ENCODE measurements at places on chromosomes 1 and 21. TPM values are rescaled to one million over a fixed set of nuclear protein-coding genes. Genes with fewer than 3 reads are reported as not detected.

- DNase-seq = no peak
Measured at GRCh38 chr1:219020386-219020785, 153.3 kb upstream of the LYPLAL1 start.

DNA sequence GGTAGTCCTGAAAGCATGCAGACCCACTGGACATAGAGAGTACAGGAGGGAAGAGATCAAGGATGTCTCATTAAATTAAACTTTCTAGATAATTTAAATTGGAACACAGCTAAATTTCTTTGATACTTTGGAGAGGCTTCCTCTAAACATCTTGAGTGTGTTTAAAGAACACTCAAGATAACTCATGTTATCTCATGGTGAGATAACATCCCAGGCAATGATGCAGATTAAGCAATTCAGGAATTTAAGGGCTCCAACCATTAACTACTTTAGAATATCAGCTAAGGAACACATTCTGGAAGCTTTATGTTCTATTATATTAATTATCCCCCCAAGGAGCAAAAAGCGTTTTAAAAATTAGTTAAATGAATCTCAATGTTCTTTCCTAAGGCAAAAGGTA lies 289.2 kb upstream of the RUNX1 start:
- DNase-seq = no peak

DNA sequence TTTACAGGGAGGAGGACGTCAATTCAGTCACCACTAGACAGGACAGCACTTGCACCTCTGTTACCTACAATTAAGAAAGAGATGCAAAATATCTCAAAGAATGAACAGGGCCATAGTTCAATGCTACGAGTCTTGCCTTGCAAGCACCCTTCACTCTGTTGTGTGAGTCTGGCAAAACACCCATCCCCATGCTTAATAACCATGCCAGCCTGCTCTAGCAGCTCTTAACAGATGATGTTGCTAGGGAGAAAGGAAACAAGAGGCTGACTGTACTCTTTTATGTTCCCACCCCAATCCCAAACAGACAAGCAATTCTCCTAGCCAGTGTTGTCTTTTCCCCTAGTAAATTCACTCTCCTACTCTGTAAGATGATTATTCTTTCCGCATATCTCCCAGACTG lies 5.3 kb downstream of the CBR1 start:
- no peak for DNase-seq

GRCh38 chr1:205170532-205171269 lies 40.8 kb downstream of the DSTYK start:
- no peak for DNase-seq

The DMRTA2 gene
- not detected for total RNA-seq

DNA sequence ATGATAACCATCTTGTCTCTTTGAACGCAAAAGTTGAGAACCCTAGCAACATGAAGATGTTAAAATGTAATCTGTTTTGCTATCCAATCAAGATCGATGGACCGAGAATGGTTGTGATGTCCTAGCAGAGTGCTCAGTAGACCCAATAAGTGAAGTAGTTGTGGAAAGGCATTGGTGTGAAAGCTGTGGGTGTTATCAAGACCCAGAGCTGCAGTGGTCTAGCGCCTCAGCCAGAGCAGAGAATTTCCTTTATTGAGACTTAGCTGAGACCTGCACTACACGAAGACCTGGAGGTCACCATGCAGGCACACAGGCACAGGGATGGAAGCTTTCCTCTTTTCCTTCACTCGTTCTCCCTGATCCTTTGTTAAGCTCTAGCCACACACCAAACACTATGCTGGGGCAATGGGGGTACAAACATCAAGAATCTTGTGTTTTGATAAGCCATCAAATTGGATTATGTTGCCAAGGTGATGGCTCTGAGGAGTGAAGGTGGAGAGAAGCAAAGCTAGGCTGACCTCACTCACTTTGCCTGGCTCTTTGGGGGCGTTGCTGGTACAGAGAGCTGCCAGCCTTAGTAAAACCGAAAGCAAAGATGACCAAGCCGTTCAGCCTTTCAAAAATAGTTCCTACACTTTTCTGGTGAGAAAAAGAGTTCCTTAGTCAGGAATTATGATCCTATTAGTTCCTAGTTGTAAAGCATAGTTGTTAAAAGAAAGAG lies 24.1 kb downstream of the METTL13 start:
- no peak for DNase-seq

The CFH gene
- not detected for total RNA-seq

DNA sequence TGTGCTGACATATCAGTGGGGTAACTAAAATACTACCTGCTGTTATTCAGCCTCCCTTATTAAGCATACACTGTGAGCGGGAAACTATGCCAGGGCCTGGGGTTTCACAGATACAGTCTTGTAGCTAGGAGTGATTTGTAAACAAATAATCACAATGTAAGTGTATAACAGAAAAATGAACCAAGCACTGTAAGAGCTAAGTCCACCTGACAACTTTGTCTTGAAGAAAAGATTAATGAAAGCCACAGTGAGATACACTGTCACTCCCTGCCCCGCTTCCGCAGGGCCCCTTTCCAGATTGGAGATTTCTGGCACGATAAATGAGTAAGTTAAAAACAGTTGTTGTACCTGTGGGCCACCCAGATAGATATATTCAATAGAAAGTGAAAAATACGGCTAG lies 4.8 kb downstream of the RCAN3 start:
- DNase-seq = no peak

DNA sequence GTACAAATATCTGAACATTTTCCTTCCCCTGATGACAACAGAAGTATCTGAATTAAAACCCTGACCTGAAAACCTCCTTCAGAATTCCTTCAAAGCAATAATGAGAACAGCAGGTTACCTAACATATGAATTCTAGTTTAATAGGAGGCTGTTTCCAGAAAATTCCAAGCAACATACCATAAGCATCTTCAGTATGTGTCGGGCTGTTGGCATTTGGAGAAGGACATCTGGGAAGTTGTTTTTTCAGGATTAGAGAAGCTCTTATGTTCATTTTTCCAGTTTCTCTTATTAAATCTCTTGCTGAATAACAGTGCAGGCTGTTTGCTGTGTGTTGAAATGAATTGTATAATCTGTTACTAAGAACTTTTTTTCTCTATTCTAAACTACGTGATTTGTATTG lies 101.5 kb downstream of the PLA2G4A start:
- DNase-seq = no peak

The TMEM54 gene
- 2.5 TPM for total RNA-seq

The HCN3 gene
- 1.3 TPM for total RNA-seq

GRCh38 chr1:47432071-47433036 lies 5.5 kb upstream of the FOXD2 start:
- DNase-seq = peak; percentile 39

- no peak for DNase-seq
Measured at GRCh38 chr1:187645651-187646050, 816.9 kb downstream of the PLA2G4A start.

DNA sequence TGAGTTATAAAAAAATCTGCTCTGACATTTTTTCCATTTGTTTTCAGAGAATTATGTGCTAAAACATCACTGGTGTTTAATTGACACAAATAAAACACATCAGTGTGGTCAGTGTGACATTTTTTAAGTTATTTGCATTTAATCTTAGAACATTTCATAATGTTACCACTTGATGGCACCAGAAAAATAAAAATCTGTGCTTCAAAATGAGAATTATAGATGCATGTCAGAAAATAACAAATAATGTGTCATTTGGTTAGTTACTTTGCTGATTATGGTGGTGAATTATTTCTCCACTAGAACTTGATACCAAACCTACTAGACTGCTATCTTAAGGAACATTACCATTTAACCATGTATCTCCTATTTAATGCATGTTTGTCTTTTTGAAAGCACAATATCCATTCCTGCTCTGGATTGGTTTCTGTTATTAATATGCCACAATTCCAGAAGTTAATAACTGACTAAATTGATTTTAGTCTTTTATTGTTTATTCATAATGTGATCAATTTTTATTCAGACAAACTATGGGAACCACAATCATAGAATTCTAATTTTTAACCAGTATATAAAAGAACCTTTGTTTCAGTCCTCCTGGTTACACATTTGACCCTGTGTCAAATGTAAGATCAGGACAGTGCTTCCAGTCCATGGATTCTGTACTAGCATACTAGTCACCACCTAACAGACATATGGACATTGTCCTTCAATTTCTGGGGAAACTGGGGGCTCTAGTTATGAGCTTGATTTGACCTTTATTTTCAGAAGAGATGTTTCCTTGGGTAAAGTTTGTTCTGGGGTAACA lies 81.0 kb downstream of the RPS6KC1 start:
- DNase-seq = peak; percentile 18

GRCh38 chr1:54608566-54609230 lies 14.6 kb downstream of the FAM151A start:
- no peak for DNase-seq

The CELA2A gene
- total RNA-seq = not detected

The RERE gene
- 21.9 TPM for total RNA-seq

GRCh38 chr1:173395762-173396161 lies 81.4 kb upstream of the PRDX6 start:
- no peak for DNase-seq

All from HepG2 (cell line).